ENCODE measurements at places on chromosomes 1 and 21.

DNA sequence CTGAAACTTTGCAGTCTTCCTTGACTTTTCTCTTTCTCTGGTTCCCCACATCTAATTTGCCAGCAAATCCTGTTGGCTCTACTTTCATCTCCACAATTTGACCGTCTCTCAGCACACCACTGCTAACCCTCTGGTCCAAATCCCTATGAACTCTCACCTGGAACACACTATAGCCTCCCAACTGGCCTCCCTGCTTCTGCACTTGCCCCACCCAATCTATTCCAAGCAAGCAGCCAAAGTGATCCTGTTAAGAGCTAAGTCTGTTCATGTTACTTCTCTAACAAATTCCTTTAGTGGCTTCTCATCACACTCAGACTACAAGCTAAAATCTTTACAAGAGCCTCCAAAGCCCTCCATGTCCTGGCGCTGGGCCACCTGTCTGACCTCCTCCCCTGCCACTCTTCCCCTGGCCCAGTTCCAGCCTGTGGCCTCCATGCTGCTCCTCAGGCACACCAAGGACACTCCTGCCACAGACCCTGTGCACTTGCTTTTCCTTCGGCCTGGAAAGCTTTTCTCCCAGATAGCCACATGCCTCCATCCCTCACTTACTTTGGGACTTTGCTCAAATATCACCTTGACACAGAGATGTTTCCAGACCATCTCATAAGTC is 104.1 kb downstream of the DTL start:
- no peak for DNase-seq

DNA sequence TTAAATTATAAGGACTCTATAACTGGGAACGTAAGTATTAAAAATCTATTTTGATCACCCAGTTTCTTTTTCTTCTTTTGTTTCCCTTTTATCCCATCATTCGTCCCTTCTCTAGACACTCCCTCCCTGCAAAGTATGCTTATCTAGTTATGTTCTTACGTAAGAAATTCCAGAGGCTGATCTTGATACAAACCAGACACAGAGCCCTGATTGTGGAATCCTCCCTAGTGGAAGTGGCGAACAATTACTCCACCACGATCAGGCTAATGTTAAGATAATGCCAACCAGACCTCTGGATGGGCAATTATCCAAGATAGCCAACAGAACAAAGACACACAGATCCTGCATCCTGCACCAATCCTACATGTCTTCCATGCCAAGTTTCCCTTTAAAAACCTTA is 1557.4 kb downstream of the PLA2G4A start:
- DNase-seq, result no peak

- DNase-seq, result no peak
Observed at GRCh38 chr1:81695741-81696140, 105.0 kb upstream of the ADGRL2 start.

- DNase-seq, result no peak
Observed at GRCh38 chr1:174324939-174325338, 122.8 kb upstream of the GPR52 start.

DNA sequence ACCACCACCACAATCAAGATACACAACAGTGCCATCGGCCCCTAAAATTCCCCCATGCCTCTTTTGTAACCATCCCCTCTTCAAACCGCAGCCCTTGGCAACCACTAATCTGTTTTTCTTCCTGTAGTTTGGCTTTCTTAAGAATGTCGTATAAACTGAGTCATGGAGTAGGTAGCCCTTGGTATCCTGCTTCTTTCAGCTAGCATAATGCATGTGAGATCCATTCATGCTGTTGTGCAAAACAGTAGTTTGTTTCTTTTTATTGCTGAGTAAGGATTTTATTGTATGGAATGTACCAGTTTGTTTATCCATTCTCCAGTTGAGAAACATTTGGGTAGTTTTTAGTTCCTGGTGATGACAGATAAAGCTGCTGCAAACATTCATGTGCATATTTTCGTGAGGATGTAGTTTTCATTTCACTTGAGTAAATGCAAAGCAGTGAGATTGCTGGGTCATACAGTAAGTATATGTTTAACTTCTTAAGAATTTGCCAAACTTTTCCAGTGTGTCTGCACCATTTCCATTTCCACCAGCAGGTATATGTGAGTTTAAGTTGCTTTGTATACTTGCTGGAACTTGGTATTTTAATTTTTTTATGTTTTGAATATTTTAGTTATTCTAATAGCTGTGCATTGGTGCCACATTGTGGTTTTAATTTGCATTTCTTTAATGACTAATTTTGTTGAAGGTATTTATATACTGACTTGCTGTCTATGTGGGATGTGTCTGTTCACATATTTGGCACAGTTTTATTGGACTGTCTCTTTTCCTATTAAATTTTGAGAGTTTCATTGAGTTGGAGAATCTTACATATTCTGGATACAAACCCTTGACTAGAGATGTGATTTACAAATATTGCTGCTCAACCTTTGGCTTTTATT is 148.4 kb upstream of the MAP1LC3C start:
- no peak for DNase-seq

DNA sequence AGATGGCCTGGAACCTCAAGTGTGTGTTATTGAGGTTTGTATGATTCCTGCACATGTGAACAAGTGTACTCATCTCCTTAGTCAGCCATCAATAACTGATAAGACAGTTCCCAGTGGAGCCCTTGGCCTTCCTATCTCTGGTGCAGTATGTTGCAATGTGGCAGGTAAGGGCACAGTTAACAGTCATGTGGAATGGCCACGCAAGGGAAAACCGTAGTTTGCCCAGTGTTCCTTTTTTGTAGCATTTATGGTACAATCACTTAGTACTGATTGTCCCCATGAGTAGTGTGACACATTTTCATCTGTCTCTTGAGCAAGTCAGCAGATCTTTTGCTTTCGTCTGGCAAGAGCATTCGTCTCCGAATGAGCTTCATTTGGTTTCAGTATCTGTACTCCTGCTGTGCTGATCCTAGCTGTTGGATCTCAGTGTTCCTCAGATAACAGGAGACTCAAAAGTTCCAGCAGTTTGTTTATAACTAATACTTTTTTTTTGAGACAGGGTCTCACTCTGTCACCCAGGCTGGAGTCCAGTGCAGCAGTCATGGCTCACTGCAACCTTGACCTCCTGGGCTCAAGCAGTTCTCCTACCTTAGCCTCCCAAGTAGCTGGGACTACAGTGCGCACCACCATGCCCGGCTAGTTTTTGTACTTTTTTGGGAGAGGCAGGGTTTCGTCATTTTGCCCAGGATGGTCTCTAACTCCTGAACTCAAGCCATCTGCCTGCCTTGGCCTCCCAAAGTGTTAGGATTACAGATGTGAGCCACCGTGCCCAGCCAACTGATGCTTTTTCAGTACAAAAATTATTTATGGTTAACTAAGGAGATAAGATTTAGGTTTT is 8.2 kb downstream of the CTPS1 start:
- DNase-seq, result no peak

GRCh38 chr1:19815801-19816736 is 986 bp upstream of the RNF186 start:
- no peak for DNase-seq

DNA sequence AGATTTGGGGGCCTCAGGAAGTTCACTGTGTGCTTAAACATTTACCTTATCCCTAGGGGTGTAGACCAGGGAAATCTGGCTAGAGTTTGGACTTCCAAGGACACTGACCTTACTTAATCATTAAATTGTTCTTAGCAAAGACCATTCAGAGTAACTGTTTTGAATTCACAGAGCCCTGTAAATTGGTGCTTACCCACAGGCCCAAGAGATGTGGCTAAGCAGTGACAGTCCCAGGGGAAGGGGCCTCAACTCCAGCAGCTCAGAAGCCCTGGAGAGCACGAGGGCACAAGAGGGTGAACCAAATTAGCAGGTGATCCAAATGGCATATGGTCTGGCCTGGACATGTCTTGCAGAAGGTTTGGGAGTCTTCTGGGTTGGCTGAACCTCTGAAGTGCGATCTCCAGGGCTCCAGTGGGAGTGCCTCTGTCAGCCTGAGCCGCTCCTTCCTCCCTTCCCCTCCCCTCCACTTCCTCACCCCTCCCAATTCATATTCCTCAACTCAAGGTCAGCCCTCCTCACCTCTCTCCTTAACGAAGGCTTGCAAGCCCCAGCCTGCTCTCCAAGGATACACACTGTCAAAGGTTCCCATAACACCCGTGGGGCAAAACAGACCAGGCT is 4.3 kb downstream of the PAQR7 start:
- DNase-seq, result no peak

DNA sequence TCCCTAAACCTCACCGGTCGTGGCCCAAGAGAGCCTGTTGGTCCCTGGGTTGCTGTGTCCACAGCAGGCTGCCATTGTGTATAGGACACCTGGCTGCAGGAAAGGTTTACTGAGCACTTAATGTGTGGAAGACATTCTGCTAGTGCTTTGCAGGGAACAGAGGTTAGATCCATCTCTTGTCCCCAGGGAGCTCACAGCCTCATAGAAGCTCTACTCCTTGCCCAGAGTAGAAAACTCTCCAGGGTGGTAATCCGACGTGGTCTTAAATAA is 16.9 kb upstream of the ALPL start:
- no peak for DNase-seq

GRCh38 chr21:44899768-44900558 is 20.7 kb downstream of the ITGB2 start:
- DNase-seq, result no peak

DNA sequence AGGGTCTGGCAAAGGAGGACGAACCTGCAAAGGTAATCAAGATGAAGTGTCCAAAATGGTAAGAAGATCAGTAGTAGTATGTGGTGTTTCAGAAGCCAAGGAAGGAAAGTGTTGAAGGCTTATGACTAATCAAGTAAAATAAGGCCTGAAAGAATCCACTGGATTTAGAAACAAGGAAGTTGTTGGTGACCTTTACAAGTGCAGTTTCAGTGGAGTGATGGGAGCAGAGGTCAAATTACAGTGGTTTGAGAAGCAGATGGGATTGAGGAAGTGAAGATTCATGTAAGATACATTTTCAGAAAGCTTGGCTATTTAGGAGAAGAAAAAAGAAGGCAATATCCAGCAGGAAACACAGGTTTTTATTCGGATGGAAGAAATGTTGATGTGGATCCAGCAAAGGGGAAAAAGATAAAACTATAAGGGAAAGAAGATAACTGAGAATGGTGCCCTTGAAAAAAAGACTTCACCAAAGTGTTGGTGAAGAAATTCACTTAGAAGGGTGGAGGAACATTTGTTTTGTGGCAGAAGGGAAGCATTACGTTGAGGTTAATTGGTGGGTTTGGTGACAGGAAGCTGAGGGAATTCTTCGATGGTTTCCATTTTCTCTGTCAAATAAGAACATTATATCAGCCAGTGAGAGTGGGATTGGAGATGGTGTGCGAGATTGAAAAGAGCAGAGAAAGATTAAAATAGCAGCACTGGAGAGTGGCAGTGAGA is 2.1 kb downstream of the ARMH1 start:
- DNase-seq, result peak; percentile 61

Measured in HFF-Myc (cell line).